ENCODE measurements at places on chromosomes 6 and 20.
A peak's percentile ranks its signal among the peaks of the same experiment; 100 is the strongest.

GRCh38 chr6:164528539-164528938, 780.9 kb downstream of the C6orf118 start:
- no peak for DNase-seq

DNA sequence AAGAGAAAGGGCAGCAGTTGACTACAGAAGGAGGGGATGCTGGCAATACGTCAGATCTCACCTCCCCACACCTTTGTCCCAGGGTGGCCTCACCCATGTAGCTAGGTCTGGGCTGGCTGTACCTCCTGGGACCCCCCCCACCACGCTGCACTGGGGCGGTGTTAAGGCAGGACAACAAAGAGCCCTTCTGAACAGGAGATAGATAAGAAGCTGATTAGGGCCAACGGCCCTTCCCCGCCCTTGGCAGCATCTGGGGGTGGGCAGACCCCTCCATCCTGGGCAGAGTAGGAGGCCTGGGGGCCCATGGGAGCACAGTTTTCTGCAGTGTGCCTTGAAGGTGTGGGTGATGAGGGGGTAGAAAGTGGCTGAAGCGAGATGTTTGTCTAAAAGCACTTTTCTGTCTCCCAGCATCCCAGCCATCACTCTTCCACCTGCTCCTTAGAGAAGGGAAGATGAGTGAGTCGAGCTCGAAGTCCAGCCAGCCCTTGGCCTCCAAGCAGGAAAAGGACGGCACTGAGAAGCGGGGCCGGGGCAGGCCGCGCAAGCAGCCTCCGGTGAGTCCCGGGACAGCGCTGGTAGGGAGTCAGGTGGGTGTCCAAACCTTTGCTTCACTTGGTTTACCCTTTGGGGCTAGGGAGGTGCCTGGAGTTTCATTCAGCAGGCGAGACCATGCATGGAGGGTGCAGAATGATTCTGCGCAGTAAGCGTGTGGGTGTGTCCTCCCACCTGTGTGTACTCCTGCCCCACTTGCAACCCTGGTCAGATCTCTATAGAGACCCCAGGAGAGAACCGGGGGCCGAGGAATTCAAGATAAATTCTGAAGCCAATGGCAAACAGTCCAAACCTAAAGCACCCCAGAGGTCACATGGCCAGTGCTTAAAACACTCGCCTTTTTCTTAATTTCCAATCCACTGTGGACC, 3.9 kb downstream of the HMGA1 start:
- DNase-seq, result no peak

DNA sequence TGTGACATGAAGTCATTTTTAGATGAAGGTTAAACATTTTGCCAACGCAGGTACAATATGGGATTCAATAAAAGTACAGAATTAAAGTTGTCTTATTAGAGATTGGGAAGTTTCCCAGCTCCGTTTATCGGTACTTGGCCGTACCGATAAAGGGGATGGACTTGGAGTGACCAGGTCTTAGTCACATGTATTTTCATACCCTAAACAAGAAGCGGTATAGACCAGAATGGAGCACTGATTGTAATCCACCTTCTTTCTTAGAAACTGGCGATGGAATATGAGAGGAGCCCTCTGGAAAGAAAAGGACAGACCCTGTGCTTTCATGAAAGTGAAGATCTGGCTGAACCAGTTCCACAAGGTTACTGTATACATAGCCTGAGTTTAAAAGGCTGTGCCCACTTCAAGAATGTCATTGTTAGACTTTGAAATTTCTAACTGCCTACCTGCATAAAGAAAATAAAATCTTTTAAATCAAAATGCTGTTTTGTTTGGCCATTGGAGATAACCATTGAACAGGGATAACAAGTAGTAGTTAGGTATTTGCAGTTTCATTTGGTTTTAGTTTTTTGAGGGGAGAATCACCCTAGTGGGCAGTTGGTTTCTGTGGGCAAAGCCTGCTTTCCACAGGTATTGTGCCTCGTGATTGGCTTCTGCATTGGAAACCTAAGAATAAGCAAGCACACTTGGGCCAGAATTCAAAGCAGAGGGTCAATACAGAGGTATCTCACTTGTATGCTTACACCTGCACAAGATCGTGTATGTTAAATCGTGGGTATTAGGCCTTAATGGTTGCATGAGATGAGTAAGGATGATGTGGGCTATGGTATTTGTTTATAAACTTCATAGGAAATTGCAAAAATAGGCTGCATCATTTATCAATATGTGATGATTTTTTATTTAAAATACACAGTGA, 11.2 kb upstream of the ZNFX1 start:
- no peak for DNase-seq

DNA sequence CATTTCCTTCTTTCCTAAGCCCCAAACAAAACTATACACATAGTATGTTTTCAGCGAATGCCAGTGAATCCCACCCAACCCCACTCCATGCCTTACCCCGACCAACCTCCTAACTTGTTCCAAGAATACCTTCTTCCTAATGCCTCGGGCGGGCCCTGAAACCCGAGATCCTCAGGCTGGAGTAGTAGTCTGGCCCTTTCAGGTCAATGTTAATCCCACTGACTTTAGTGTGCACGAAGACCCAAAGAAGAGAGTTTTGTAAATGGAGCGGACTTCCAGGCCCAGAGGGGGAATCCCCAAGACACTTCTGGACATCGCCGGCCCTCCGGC, 394 bp downstream of the YIPF3 start:
- no peak for DNase-seq

DNA sequence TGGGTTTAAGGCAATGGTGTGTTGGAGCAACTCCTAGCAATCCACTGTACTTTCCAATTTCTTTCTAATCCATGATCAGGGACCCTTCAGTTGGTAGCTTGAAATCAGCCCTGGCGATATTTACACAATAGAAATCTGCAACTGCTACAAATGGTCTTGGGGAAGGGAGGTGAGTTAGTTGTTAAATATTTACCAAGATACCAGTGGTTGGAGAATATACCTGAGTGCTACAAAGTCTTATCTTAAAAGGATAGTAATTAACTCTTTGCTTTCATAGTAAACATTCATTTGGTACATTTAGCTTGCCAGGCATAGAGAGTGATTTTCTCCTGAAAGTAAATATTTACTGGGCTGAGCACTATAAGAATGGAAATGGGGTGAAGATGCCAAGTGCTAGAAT, 568.2 kb downstream of the BCKDHB start:
- no peak for DNase-seq

- no peak for DNase-seq
Measured at GRCh38 chr6:156887623-156888269, 110.6 kb downstream of the ARID1B start.

DNA sequence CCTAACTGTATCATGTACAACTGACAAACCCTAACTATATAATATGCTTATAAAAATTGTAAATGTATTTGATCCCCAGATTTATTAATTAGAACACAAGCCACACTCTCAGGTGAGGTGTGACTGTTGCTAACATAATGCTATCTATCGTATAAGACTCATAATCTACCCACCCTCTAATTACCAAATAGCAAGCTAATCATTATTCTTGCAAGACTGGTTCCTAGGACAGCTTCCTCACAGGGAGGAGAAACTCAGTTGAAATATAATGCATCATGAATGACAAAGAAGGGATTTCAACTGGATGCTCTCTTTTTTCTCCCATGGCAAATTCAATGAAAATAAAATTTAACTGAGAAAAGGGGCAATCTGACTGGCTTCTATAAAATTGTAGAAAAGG, 35.4 kb downstream of the ELOVL4 start:
- DNase-seq, result no peak

DNA sequence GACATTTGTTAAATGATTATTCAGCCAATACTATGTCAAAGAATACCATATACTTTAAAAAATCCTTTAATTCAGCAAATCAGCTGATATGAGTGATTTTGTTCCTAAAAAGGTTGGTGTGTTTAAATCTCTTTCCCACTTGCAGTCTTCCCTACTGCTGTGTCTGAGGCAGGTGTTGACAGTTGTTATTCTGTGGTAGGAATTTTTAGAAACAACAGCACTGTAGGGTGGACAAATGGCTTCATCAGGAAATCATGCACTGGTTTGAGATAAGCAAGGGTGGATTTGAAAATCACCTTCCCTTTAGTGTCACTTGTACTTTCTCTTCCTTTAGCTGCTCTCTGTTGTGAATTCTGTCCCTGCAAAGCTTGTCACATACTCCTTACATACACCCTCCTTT, 213.7 kb upstream of the SGK1 start:
- DNase-seq, result no peak

GRCh38 chr6:110661414-110661813, 153.9 kb downstream of the CDK19 start:
- no peak for DNase-seq

- no peak for DNase-seq
Measured at GRCh38 chr6:54206510-54206909, 95.3 kb downstream of the MLIP start.

DNA sequence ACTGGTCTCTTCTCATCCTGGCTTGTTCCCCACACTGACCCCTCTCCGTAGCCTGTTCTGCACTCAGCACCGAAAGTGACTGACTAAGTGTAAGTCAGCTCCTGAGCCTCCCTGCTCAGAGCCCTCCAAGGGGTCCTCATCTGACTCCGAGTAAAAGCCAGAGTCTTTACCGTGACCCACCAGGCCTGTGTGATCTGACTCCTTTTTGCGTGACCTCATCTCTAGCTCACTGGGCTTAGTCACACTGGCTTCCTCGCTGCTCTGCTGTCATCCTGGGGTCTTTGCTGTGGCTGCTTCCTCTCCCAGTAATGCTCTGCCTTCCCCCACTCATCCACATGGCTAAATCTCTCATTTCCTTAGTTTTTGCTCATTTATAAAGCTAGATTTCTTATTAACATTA, 116.6 kb downstream of the PLCB4 start:
- DNase-seq, result no peak

DNA sequence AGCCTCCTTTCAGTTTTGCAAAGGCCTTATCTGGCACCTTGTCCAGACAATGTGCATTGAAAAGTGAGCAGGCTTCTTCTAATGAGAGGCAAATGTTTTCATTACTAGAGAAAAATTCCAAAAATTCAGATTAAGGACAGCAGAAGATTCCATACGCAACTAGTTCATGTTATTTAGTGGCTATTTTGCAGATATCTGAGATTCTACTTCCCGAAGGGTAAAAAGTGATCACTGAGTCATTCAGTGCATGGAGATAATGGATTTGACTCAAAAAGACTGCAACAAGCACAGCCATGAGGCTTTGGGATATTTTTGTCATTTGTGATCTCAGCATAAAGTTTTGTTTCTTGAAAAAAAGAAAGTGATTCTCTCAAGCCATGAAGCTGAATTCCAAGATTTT, 29.9 kb downstream of the METTL24 start:
- no peak for DNase-seq

GRCh38 chr6:39416728-39417127, 94.2 kb upstream of the KCNK16 start:
- no peak for DNase-seq

- peak; percentile 95 for DNase-seq
Measured at GRCh38 chr6:34223956-34224940, 12.4 kb upstream of the HMGA1 start.

GRCh38 chr20:23349338-23350195, 1.0 kb upstream of the NXT1 start:
- DNase-seq, result peak; percentile 83

DNA sequence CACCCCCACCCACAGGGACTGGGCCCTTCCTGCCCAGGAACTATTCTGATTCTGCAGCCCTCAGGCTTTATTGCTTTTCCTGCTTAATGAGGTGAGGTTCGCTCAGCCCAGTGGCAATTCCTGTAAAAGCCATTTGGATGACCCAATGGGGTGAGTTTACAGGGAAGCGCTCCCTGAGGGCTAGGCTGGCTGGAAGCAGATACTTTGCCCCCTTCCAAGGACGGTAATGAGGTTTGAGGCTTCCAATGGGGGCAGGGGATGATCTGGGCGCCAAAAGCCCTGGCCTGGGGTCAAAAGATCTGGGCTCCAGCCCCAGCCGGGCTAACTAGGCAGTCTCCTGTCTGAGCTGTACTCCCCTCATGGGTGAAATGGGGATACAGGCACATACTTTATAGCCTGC, 41.8 kb downstream of the RIPOR3 start:
- no peak for DNase-seq

- DNase-seq, result no peak
Measured at GRCh38 chr6:105786890-105787655, 299.1 kb upstream of the PRDM1 start.

DNA sequence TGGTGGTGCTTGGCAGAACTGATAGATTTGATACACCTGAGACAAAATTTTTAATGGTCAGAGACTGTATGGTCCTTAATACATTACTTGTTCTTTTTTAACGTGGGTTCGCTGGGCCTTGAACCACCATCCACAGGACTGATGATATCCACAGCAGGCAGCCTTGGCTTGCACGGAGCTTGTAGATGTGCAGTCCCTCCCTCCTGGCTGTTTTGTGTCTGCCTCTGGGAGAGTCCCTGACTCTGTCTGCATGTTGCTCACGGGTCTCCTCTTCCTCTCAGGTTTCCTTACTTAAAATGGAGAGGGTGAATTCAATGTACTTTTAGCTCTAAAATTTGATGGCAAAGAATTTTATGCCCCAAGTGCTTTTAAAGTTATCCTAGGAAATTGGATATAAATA, 17.5 kb downstream of the KIF25 start:
- DNase-seq, result no peak

GRCh38 chr6:52787917-52788316, 15.7 kb downstream of the GSTA1 start:
- DNase-seq, result no peak

- no peak for DNase-seq
Measured at GRCh38 chr20:33853507-33853813, 42.3 kb downstream of the CHMP4B start.

GRCh38 chr6:1760876-1761275, 151.2 kb downstream of the FOXC1 start:
- DNase-seq, result no peak

GRCh38 chr6:139591075-139591865, 216.8 kb upstream of the CITED2 start:
- no peak for DNase-seq

- DNase-seq, result no peak
Measured at GRCh38 chr6:34987506-34987905, 98.5 kb downstream of the ANKS1A start.

- no peak for DNase-seq
Measured at GRCh38 chr6:160931378-160932310, 59.9 kb upstream of the MAP3K4 start.

DNA sequence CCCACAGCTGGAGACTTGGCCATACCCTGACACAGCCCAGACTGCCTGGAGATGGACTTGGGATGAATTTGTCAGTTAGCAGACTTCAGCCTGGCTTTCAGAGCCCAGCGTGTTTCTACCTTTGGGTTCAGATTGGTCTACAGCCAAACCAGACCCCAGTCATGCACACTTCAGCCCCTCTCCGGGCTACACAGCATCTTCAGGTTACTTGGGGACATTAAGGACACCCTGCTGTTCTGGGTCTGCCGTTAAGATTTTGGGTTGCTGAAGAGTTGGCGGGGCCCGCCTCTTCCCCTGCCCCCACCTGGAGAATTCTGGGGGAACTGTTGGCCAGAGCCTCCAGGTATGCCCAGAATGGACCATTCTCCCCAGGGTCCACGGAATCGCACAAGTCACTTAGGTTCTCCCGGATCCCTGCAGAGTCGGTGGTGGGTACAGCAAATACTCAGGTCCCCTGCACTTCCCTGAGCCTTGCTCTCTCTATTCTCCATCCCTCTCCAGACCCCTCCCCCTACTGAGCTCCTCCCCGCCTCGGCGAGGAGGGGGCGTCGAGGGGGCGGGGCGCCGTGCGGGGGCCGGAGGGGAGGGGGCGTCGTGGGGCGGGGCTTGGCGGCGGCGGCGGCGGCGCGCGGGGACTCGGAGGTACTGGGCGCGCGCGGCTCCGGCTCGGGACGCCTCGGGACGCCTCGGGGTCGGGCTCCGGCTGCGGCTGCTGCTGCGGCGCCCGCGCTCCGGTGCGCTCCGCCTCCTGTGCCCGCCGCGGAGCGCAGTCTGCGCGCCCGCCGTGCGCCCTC, at the start of gene PTK7:
TSS of gene PTK7 (plus strand) at position 645 of the 794 bp plus-strand sequence. CDS start 175 bp downstream, outside the sequence.
- peak; percentile 16 for DNase-seq
